ENCODE measurements at places on chromosomes 12 and 14.

- no peak for DNase-seq
Measured at GRCh38 chr12:56308714-56309113, 7.1 kb downstream of the CNPY2 start.

DNA sequence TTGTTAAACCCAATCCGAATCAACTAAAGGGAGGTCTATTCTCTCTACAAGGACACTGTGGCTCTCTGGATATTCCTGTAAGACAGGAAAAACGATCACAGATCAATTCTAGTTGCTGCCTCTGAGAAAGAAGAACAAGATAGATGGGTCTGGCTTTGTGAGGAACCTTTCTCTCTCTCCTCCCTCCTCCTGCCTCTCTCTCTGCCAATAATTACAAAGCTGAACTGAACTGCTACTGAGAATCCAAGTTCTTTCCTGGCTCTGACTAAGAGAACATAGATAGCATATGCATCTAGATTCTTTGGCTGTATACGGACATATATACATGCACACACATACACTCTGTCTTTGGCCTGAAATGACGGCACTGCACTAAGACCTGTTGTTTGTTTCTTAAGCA is 27.6 kb downstream of the ETV6 start:
- DNase-seq: no peak

GRCh38 chr12:25960143-25960542 is 1.7 kb downstream of the RASSF8 start:
- DNase-seq: no peak

- DNase-seq: no peak
Measured at GRCh38 chr12:11457996-11458645, 62.8 kb upstream of the PRB2 start.

- no peak for DNase-seq
Measured at GRCh38 chr14:96217376-96217913, 12.8 kb downstream of the BDKRB2 start.

DNA sequence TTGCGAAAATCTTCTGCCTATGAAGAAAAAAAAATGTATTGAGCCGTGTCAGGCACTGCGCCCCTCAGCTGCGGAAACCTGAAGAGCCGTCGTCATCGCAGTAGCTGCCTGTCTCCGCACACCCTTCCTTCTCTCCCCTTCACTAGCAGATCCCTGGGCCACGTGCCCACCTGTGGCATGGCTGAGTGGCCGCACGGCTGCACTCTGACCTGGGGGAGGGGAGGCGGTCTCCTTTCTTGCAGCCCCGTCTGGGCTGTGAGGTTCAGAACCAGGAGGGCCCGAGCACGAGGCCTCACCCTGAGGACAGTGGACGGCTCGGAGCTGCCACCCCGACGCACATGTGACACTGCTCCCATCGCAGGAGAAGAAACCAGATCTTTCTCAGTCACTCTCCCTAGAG is 24.9 kb downstream of the PGAM5 start:
- DNase-seq: no peak

GRCh38 chr12:127025545-127025944 is 1241.4 kb upstream of the TMEM132C start:
- DNase-seq: no peak

DNA sequence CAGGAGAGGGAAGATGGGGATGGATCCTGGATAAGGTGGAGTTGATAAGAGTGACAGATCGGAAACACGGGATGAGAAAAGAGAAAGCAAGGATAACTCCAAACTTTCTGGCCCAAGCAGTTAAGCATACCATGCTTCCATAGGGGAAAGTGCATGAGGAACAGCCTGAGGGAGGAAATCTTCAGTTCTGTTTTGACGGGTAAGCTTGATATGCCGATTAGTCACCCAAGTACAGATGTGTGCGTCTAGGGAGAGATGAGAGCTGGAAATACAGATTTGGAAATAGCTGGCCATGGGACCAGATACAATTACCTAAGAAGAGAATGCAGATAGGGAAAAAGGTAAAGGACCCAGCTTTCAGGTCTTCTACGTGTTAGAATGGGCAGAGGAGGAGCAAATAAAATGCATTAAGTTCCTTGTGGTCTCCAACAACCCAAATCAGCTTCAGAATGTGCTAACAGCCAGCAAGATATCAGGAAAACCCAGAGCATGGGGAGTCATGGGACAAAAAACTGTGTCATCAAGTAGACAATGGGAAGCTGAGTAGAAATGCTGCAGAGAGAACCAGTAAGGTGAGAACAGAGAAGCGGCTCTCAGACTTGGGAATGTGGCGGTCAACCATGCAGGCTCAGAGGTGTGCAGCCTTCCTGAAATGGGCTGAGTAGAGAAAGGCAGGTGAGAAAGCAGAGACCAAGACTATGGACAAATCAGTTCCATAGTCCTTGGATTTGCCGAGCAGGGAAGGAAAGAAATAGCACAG is 56.3 kb downstream of the PPP1R36 start:
- DNase-seq: no peak

DNA sequence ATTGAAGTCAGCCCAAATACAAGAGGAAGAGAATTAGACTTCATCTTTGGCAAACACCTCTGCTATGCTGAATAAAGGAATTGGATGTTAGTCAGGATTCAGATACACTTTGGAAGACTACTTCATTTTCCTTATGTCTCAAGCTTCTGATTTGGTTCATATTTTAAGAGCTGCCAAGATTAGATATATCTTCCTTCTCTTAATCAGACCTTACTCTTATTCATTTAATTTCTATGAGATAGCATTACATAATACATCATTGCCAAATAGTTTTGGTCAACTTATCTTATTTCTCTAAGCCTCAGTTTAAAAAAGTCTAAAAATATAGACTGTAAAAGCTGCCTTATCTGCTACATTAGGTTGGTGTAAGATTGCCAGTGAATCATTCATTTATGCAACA is 330.6 kb upstream of the NAV3 start:
- DNase-seq: no peak

GRCh38 chr14:36556811-36557433 is 25.5 kb downstream of the NKX2-8 start:
- DNase-seq: peak; percentile 16

GRCh38 chr12:41436076-41436475 is 248.0 kb downstream of the PDZRN4 start:
- no peak for DNase-seq

DNA sequence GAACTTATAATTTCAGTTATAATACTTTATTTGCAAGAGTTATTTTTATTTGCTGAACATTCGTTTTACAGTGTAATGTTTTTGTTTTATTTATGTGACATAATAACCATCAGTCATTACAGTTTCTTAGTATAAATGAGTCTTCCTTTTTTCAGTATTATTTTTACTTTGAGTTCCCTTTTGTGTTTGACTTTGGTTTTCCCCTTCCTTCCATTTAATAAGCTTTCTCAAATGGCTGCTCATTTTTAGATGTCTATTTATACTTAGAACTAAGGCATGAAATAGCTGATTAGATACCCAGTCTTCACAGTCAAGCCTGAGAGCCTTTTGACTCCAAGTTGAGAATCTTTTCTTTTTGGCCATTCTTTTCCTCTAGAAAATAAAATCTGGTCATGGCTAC is 404.5 kb downstream of the LRFN5 start:
- no peak for DNase-seq

- DNase-seq: no peak
Measured at GRCh38 chr14:99389174-99389826, 91.4 kb downstream of the SETD3 start.

- DNase-seq: no peak
Measured at GRCh38 chr12:49296034-49296835, 1.3 kb downstream of the PRPH start.

DNA sequence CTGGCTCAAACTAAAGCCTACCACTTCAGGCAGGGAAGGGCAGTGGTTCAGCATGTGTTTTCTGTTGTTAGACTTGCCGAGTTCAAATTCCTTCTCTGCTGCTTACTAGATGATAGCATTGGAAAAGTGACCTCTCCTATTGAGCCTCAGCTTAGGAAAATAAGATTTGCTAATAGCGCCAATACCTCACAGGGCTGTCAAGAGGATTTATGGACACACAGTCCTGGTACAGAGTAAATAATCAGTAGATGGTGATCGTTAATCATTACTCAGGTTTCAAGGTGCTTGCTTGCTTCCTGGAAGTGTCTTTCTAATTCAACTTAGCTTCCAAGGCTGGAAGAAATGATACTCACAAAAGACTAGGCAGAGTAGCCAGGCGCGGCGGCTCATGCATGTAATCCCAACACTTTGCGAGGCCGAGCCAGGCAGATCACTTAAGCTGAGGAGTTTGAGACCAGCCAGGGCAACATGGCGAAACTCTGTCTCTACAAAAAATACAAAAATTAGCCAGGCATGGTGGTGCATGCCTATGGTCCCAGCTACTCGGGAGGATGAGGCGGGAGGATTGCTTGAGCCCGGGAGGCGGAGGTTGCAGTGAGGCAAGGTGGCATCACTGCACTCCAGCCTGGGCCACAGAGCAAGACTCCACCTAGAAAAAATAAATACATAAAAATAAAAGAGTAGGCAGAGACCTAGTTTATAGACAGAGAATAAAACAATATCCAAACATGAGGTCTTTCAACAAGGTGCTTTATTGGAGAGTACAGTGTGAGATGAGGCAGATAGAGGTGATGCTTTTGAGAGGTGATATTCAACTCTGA is 6.0 kb downstream of the PLA2G1B start:
- no peak for DNase-seq

GRCh38 chr14:36661506-36662257 is at the start of gene PAX9:
TSS of gene PAX9 (plus strand) at chr14:36661860. CDS start at chr14:36662090, 230 bp downstream.
- DNase-seq: no peak

- no peak for DNase-seq
Measured at GRCh38 chr12:86122846-86123468, 133.2 kb downstream of the MGAT4C start.

DNA sequence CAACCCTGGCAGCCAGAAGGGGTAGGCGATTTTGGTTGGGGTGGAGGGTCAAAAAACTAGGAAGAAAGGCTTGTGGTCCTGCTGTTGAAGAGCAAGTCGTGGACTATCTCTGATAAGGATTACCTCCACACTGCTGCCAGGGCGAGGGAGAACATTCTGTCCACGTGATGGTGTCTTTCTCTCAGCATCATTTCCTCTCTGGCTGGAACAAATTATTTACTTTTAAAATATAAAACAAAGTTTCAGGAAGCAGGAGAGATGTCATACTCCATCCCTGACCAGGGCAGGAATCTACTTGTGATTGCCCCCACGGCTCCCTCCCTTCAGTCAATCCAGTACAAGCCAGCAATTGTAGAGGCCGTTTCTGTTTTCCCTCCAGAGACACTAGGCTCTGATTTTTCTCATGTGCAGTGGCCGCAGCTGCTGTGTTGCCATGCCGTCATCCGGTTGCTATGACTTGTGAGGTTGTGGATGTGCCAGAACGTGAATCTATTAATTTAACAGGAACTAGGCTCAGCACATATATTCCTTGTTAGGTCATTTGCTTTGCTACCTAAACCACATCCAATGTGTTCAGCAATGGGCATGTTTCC is 61.5 kb upstream of the PTGR2 start:
- no peak for DNase-seq

DNA sequence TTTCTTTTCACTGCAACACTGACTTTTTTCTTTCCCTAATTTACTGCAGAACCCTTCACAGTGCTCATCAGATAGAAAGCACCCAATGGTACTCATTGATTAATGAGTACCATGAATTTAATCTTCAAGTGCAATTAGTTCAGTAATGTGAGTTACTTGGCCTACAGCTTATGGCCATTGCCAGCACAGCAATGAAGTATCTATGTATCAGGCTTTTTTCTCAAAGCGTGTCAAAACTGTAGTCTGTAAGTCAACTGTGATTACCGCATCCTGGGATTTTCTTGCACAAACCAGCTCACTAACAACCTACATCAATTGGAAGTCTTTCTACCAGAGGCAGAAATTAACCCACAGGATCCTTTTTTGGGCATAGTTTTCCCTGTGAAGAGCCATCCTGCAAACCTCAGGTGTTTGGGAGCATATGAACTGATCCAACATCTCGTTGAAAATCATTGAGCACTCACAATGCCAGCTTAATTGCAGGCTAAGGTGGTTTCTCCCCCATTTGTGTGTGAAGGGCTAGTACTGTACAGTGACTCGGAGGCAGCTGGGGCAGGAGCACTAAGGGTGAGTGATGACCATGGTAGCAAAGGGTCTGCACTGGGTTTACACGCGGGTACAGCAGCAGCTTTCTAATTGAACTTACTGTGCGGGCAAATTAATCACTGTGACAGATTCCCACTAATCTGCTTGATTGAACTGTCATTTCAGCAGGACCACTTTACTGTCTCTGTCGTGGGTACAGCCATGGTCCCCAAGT is 619.3 kb downstream of the SNAPC1 start:
- no peak for DNase-seq

- no peak for DNase-seq
Measured at GRCh38 chr14:36672095-36672494, 10.4 kb downstream of the PAX9 start.

- DNase-seq: no peak
Measured at GRCh38 chr12:93991829-93992461, 156.4 kb upstream of the PLXNC1 start.

GRCh38 chr12:121461048-121461447 is 61.1 kb downstream of the RNF34 start:
- no peak for DNase-seq
